ENCODE measurements at places on chromosomes 5 and 9.

DNA sequence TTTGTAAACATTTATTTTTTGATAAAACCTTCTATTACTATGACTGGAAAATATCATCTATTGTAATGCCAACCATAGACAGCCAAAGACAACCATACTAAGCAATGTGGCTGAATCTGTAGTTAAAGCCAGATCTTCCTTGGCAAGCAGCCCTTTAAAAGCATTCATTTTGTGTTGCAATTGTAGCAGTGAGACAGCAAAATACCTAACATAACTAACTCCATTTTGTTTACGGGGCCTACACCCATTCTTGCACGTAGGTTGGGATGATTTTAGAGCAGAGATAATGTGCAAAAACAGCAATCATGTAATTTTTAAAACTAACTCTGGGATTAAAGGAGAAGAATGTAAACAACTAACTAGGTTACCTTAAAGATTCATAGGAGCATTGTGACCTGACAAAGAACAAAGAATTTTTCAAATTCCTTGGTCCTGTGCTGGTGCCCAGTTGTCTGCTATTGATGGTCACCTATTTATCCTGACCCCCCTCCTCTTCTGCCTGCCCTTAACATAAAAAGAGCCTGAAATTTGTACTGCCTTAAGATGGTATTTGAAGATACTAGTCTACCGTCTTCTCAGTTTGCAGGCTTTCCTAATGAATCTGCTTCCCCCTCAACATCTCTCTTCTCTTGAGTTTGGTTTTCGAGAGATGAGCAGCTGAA, 10.6 kb downstream of the IFNA1 start:
- DNase-seq = no peak

- no peak for DNase-seq
Observed at GRCh38 chr5:87339986-87340385, 72.3 kb downstream of the RASA1 start.

DNA sequence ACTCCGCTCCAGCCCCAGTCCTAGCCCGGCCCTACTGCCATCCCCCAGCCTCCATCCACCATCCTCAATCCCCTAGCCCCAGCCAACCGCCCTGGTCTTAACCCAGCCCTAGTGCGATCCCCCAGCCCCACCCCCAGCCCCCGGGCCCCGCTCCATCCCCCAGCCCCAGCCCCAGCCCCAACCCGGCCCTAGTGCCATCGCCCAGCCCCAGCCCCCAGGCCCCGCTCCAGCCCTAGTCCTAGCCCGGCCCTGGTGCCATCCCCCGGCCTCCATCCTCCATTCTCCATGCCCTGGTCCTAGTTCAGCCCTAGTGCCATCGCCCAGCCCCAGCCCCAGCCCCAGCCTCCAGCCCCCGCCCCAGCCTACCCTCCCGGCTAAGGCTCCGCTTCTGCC, 398 bp downstream of the TOR1A start:
- no peak for DNase-seq

- no peak for DNase-seq
Observed at GRCh38 chr9:96874947-96875460, 20.7 kb upstream of the ZNF782 start.

DNA sequence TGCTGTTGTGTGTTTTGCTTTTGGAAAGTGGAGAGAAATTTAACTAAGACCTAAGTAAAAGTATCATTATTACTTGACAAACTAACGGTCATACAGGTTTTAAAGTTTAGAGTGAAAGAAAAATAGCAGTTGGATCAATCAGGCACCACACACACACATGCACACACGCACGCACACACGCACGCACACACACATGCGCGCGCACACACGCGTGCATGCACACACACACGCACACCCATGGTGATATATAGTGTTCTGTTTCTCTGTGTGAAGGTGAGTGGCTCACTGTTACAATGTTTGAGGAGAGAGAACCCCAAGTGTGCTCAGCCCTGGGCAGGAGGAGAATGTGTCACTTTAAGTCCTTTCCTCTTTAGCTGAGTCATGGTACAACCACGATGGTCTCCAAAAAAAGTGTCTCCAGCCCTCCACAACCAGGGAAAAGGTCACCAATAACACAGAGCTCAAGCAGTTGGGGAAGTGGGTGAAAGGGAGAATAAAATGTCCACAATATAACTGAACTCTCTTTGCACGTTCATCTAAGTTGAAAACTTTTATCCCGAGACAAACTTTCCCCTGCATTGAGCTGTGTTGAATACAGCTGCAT, 3.2 kb downstream of the ZNF366 start:
- no peak for DNase-seq

DNA sequence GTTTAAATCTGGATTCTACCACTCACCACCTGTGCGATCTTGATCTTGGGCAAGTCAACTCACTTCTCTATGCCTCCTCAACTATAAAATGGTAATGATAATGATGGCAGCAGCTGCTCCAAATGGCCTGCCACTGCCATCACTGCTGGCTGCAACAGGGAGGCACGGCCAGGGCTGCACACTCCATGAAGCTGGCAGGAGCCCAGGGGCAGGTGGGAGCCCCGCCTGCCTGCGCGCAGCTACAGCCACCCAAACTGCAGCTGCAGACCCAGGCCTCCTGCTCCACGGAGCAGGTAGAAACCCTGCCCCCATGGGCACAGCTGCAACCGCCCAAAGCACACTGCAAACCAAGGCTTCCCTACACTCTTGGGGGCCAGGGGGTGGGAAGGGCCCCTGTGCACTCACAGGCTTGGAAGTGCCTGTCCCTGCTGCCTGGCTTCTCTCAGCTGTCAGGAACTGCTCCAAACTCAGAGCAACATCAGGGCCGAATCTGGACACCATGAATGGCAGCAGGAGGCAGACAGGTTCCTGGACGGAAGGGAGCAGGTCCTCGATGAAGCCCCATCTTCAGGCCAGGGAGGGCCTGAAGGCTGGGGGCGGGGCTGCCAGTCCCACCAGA, 57.6 kb downstream of the PRELID2 start:
- no peak for DNase-seq

DNA sequence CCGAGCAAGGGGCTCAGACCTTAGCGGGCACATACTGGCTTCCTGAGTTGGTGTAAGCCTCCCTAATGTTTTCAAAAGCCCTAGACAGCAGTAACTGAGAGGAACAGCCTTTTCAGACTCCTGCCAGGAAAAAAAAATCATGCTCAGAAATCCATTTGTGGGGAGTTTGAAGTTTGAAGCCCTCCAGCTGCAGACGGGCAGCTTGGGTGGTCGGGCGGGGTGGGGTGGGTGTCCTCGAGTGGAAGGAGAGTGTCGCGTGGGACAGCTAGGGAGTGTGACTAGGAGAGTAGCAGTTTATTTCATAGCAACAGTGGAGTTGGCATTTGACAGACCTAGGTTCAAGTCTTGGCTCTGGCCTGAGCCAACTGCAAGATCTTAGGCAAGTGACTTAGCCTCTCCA, 90.7 kb upstream of the PITX1 start:
- no peak for DNase-seq

GRCh38 chr9:18891946-18892670, 140.9 kb downstream of the SAXO1 start:
- no peak for DNase-seq

DNA sequence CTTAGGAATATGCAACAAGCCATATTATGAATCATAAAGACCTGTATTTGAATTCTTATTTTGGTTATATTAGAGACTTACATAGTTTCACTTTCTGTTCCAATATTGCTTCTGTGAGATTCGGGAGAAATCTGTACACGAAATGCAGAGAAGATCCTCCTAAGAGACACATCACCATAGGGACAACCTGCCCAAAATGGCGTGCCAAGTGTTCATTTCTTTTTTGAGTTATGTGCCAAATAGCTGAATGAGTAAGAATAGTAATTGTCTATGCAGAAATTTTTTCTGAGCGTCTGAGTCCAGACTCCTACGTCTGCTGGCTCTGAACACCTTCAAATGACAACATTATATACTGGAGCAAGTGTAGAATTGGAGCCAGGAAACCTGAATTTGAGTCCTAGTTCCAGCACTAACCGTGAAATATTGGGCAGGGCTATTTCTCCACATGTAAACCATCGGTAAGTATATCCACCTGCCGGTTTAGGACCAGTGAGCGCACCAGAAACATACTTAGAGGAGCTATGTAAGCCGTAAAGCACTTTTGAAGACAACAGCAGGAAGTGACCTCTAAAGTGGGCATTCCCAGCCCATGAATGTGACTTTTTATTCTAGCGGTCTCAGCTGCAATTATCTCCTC, 163.9 kb upstream of the DMRT1 start:
- no peak for DNase-seq

- no peak for DNase-seq
Observed at GRCh38 chr9:83056174-83056573, 6.8 kb downstream of the RASEF start.

- DNase-seq = peak; percentile 63
Observed at GRCh38 chr9:137237759-137238726, 3.0 kb upstream of the TUBB4B start.

DNA sequence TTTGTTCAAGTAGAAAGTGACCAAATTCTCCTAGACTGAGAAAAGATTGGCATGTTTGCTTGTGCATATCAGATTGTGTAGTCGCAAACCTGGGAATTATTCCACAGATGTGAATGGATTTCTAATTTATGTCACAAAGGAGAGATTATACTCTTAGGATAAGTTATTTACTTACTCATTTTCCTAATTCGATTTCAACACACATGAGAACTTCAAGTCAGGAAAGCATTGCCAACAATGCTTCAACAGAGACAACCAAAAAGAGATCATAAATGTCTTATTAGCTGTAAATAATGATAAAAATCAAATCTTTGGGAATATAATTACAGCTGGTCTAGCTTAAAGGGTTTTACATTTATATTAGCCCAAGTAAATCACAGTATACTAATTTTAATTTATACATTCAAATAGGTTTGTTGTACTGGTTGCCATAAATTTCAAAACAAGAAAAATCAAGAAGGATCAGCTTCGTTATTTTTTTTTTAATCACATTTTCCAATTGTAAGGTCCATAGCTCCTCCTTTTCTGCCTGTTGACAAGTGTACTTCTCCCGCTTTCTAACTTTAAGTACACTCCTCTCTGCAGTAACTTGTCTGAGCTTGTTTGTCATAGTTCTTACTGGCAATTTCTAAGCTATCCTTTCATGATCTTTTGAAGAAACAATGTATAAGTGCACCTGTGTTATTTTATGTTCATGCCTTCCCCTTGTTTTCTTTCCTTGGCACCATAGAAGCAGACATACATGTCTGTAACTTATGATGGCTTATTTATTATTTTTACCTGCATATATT, 246.6 kb downstream of the DEPDC1B start:
- no peak for DNase-seq

- DNase-seq = no peak
Observed at GRCh38 chr9:114112325-114112724, 13.2 kb upstream of the KIF12 start.

DNA sequence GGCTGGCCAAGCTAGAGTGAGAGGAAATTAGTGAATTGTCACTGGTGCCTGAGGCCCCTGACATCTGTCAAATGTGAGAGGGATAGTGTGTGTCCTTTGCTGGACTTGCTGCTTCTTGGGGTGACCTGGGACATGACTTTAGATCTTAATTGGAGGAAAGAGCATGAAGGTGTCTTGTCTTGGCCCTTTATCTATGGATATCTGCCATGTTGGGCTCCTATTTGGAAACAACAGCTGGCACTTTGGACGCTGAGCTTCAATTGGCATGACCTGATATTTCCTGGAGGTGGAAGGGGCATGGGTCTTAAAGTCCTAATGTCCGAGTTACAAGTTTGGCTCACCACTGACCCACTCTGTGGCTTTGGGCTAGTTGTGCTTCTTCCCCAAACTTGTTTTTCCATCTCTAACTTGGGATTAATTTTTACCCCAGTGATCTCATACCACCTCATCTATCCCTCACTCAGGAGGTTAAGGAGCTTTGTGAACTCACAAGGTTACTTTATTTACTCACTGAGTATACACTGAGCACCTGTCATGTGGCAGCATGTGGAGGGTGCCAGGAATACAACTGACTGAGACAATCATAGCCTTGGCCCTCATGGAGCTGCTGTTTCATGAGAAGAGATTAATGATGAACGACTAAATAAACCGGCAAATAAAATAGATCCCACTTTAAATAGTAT, 30.1 kb upstream of the CXCL14 start:
- no peak for DNase-seq

DNA sequence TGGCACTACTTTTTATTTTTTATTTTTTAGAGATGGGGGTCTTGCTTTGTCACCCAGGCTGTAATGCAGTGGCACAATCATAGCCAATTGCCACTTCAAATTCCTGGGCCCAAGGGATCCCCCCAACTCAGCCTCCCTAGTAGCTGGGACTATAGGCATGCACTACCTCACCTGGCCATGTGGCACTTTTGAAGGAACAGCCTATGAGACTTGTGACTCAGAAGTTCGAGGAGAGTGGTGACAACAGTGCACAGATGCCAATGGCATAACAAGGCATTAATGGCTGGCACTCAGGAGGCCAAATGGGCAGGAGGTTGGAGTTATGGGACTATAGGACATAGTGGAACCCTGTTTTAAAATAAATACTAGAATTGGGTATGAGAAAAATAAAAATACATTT, 33.7 kb downstream of the ANKRD31 start:
- no peak for DNase-seq

DNA sequence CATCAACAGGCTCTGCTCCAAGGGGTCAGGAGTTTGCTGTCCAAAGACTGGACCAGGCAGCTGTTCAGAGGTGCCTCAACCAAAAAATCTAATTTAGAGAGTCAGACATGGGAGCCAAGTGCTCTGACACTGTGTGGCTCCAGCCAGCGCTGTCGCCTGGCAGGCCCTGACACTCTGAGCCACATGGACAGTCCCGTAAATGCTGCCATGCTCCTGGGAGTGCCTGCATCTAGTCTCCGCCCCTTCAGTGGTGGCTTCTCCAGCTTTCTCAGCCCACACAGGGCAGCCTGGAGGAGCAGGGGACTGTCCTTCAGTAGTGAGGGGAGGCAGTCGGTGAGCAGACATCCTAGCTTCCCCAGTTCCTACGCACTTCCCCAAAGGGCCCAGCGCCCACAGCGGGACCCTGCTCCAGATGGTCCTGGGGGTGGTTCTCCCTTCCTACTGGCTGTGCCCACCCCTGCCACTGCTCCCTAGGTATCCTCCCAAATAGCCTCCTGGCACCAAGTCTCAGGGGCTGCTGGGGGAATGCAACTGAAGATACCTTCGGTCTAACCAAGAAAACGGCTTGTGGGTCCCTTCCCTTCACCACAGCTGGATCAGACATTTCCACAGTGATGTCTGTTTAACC, 72.3 kb downstream of the SHC3 start:
- no peak for DNase-seq

DNA sequence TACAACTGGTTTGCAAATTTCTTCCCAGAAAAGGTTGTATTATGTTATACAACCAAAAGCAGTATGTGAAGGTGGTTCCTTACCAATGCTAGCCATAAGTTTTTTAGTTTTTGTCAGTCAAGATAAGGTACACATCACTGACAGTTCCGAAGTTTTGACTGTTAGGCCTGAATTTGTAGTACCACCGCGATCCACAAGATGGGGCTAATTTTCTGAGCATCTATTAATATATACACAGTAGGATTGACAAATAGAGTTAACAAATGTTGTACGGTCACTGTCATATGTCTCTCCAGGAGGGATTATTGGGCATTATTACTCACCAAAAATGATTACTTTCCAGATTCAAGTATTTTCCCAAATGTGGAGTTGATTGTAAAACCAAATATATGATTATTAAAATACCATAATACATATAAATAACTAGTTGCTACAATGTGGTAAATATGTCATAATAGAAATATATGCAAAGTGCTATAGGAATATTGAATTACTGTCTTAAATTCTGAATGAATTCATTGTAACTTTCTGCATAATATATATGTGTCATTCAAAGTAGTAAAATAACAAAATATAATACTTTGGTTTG, 28.4 kb upstream of the LRRC19 start:
- DNase-seq = peak; percentile 57
